Right lung (tissue), 10 donors: ENCODE measurements at places on chromosomes 13 and 19. TPM values are rescaled to one million over a fixed set of nuclear protein-coding genes. Genes with fewer than 3 reads are reported as not detected.

GFY gene
- not detected for polyA plus RNA-seq

NLRP12 gene
- polyA plus RNA-seq, result 0.38 TPM

MEIOSIN gene
- not detected for polyA plus RNA-seq

CRB3 gene
- 23.4 TPM for polyA plus RNA-seq

A1BG gene
- polyA plus RNA-seq, result 1.9 TPM

HPN gene
- 48.5 TPM for polyA plus RNA-seq

ZNF556 gene
- polyA plus RNA-seq, result 0.09 TPM

CLDN10 gene
- 4.3 TPM for polyA plus RNA-seq

C19orf67 gene
- polyA plus RNA-seq, result 0.13 TPM

ZNF429 gene
- 29.8 TPM for polyA plus RNA-seq

ZNF546 gene
- polyA plus RNA-seq, result 8.2 TPM
